Epithelial cell of esophagus (primary cell): ENCODE measurements at places on chromosomes 2 and 18.

DNA sequence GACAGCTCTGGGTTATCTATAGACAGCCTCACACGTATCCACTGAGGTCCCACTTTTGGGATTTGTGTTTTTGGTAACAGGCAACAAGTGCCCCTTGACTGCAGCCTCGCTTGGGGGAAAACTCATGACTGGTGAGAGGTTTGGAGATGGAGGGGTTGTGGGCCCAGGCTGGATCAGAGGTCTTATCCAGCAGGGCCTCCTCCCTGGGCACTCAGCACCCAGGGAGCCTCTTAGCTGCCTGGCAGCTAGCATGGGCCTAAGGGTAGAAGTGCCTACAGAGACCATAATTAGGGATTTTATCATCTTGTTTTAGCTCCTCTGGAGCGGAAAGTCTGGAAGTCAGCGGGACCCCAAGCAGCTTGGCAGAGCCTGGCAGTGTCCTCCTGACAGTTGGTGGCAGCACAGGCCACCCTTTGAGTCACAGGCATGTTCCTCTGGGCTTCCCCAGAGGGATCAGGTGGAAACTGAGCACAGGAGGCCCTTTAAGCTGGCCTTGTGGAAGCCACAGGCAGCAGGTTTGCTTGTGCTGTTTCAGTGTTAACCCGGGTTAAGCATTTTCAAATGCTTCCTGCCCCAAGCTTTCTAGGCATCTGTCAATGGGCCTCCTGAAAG lies 143.1 kb downstream of the KCTD1 start:
- peak; percentile 61 for DNase-seq

DNA sequence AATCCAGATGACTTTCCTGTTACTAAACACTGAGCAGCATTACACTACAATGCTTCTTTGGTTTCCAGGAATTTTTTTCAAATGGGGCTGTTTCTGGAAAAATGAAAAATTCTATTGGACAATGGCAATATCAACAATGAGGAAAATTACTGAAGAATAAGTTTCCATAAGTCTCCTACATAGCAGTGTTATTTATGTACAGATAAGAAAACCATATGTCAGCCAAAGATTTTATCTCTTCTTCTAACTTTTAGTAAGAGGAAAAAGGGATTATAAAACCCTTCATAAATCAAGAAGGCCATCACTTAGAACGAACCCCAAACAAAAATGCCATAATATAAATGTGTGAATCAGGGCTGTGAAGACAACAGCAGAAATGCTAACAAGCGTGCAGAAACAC lies 31.6 kb upstream of the NOSTRIN start:
- DNase-seq = no peak

DNA sequence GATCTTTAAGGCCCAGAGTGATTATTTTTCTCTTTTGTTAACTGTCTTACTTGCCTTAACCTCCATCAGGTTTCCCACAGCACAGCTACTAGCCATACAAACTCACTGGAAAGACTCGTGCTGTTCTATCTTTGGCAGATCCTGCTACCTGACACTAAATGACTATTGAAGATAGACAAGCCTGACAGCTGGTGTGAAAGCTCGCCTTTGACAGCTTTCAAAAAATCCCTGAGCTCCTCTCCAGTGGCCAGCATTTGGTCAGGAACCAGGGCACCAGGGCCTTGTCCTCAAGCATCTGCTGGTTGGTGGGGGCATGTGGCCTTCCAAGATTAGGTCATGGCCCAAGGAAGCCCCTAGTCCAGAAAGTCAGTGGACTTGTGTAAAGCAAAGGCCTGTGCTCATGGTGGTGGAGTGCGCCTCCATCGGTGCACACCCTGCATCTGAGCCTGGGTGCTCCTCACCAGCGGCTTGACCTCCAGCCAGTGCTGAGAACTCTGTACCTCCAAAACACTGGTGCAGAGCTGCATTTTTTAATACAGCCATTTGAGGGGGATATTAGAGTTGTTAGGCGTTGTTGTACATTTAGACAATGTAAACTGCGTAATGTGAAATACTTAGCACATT lies 158.5 kb downstream of the NCK2 start:
- DNase-seq = no peak

DNA sequence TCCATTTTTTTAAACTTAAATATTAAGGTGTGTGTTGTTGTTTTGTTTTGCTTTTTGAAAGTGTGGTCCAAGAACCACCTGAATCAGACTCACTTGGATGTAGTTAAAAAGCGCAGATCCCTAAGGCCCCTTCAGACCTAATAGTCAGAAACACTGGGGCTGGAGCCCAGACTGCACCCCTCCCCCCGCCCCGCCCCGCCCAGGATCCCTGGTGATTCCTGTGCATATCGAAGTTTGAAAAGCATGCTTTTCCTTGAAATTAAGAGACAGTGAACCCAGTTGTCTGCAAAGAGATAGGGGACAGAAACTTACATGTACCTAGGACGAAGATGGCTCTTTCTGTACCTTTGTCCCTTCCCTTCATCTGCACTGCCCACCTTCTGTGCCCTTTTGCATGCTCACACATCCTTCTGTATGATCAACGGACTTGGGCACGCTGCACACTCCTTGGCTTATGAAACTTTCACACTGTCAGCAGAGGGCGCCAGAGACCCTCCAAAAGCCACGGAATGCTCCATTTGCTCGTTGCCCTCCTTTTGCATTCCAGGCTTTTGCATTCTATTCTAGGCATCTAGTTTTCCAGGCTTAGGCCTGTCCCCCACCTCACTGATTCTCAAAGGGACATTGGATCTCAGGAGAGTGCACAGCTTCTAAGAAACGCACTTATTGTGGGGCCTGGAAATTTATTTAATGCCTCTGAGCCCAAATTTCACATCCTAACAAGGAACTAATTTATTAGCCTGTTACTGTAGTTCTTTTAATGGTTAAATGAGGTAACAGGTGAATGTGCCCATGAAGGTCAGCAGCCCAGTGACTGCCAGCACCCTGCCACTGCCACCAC lies 32.8 kb upstream of the SLC14A1 start:
- peak; percentile 78 for DNase-seq

DNA sequence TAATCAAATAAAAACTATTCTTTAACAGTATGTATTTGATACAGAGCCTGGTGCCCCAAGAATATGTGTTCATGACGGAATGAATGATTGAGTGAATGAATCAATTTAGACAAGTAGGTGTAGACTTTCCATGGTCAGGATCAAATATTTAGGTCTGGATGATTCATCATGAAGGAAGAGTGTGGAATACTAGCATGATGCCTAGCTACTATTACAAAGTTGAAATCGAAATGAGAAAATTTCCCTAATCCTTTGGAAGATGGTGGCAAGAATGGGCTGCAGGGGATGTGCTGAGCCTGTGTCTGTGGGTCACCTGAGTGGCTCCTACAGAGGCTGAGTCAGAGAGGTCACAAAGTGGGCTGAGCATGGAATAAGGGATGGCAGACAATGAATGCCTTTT lies 3.1 kb upstream of the MALT1 start:
- DNase-seq = peak; percentile 47

- no peak for DNase-seq
Observed at GRCh38 chr2:114201781-114202180, 240.7 kb upstream of the DPP10 start.

- no peak for DNase-seq
Observed at GRCh38 chr2:241068942-241069810, 32.9 kb downstream of the MTERF4 start.

GRCh38 chr2:84846041-84846663 lies 34.7 kb downstream of the TRABD2A start:
- DNase-seq = no peak

DNA sequence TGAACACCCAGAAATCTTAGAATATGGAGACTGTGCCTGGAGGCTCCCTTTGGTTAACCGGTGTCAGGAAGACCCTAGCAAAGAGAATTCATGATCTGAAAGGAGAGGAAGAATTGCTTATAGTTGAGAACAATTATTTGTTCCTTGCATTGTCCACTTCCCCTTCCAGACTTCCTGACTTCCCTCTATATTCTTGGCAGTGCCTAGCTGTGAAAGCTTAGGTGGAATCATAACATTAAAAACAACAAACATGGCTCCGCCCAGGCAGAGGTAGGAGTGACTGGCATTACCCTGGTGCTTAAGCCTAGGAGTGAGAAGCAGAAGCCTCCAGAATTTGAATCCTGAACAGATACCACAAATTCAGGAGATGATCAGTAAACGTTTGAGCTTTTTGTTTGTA lies 1.9 kb downstream of the TTL start:
- DNase-seq = peak; percentile 39

DNA sequence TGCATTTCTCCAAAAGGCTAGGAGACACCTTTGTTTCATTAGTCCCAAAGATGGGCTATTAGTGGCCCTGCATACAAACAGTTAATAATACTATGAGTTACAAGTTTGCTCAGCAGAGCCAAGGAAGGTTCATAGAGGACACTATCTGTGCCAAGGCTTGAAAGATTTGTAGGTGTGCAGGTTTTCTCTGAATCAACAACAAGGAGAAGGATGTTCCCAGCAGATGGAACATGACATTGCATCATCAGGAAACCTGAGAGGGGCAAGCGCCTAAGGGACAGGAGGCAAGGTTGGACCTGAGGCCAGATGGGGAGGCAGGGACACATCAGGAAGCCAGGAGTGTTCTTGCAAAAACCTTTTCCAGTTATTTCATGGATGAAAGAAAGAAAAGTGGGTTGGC lies 35.4 kb upstream of the STK17B start:
- peak; percentile 65 for DNase-seq

DNA sequence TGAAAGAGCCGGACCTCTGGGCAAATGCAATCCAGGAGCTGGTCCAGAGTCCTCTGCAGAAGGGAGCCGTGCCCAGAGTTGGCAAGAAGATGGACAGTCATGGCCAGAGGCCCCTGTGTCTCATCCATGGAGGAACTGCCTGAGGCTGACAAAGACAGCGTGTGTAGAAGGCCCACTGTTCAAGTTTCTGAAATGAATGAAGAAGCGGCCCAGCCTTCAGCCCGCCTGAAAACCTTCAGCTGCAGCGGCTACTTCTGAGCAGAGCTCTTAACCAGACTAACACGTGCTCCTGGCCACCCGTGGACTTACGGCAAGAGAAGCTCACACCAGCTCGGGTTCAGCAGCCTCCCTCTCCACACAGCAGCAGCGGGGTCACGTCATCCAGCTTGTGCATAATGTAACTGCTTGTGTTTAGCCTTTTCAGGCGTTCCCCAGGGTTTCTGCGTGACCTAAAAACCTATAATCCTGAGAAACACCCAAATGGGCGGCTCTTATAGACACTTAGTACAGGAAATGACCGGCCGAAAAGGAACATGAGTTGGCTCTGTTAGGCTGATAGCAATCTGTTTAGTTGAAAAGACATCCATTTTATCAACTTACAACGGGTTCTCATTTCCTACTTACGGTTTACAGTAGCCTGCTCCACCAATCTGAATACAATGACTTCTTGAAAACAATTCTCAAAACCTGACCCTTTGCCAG lies at the start of gene FAM124B:
TSS of gene FAM124B (minus strand) at position 467 of the 702 bp plus-strand sequence. CDS start at position 128, 339 bp downstream.
- DNase-seq = no peak

- no peak for DNase-seq
Observed at GRCh38 chr18:9405130-9405529, 70.2 kb upstream of the RALBP1 start.

DNA sequence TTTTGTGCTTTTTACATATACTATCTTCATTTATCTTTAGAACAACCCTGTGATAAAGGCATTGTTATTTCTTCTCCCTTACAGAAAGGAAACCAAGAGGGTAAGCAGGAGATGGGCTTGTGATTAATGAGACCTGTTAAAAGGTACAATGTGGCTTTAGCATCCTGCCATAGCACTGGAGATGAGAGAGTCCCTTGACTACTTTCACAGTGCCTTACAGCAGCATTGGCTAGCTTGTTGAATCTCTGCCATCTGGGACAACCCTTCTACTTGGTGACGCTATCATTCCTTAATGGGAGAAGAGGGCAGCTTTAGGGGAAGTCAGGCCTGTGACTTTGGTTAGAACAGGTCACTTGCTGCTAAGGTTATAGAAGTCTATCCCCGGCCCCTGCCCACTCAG lies 68.1 kb upstream of the LYPD6B start:
- DNase-seq = no peak

- no peak for DNase-seq
Observed at GRCh38 chr2:135662088-135662487, 79.6 kb upstream of the UBXN4 start.

DNA sequence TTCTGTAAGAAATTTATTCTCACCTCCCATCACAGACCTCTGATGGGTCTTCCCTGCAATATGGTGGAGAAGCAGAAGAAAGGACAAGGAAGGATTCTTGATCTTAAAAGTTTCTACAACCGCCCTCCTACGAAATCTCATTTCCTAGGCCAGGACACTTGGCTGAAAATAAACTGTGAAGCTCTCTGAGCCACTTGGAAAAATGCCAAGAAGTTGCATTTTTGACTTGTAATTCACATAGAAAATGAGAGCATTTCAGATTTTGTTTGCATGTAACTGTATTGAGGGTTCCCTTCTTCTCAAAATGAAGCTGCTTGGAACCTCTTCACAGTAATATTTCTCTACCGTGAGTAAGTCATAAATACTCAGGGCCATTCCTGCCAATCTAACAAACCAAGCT lies 458.3 kb upstream of the SLC14A2 start:
- DNase-seq = peak; percentile 5

GRCh38 chr2:235725016-235725489 lies 231.2 kb downstream of the AGAP1 start:
- DNase-seq = no peak

- peak; percentile 59 for DNase-seq
Observed at GRCh38 chr2:237486819-237487448, at the start of gene MLPH. TSS of gene MLPH (plus strand) at chr2:237487251. CDS start at chr2:237493427, 6,176 bp downstream.
